ENCODE measurements at places on chromosomes 12 and 14. TPM values are rescaled to one million over a fixed set of nuclear protein-coding genes. Genes with fewer than 3 reads are reported as not detected.
A peak's percentile ranks its signal among the peaks of the same experiment; 100 is the strongest.

- no peak overlapping the region for H3K27ac ChIP-seq
- no peak overlapping the region for H3K4me3 ChIP-seq
- no peaks in the 10 kb centered on the region for H3K36me3 ChIP-seq
- peaks cover 7% of the 10 kb centered on the region for H3K27me3 ChIP-seq
- no peak for DNase-seq
Observed at GRCh38 chr14:61262082-61262481, 19.1 kb downstream of the TMEM30B start.

DNA sequence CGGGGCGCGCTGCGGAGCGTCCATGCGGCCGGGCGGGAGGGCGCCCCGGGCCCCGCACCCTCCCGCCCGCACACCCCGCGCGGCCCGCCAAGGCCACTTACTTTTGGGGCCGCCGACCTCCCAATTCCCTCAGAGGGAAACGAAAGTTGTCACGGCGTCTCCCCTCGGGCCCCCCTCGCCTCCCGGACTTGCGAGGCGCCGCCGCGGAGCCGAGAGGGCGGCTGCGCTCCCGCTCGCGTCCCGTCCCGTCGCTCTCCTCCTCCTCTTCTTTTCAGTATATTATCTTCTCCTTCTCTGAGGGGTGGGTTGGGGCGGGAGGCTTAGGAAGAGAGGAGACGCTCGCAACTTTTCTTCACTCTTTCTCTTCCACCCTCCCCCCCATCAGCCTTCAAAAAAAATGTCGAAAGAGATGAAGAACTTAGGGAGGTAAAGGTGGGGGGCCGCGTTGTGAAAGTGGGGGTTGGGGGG, 613 bp downstream of the DUSP16 start:
- H3K27ac ChIP-seq = peak overlapping the region; percentile 97
- no peaks in the 10 kb centered on the region for H3K27me3 ChIP-seq
- no peaks in the 10 kb centered on the region for H3K36me3 ChIP-seq
- H3K4me3 ChIP-seq = peak overlapping the region; percentile 91

GRCh38 chr14:96959992-96960391, 162.8 kb downstream of the VRK1 start:
- H3K36me3 ChIP-seq = no peaks in the 10 kb centered on the region
- H3K4me3 ChIP-seq = no peak overlapping the region
- no peak for DNase-seq
- no peaks in the 10 kb centered on the region for H3K4me1 ChIP-seq
- no peaks in the 10 kb centered on the region for H3K27me3 ChIP-seq

GRCh38 chr14:79584679-79585078, 626.6 kb downstream of the DIO2 start:
- no peaks in the 10 kb centered on the region for H3K27me3 ChIP-seq
- peak overlapping the region; percentile 92 for H3K27ac ChIP-seq
- H3K4me1 ChIP-seq = peaks cover 46% of the 10 kb centered on the region
- DNase-seq = peak; percentile 97
- H3K4me3 ChIP-seq = peak overlapping the region; percentile 1
- no peaks in the 10 kb centered on the region for H3K36me3 ChIP-seq

DNA sequence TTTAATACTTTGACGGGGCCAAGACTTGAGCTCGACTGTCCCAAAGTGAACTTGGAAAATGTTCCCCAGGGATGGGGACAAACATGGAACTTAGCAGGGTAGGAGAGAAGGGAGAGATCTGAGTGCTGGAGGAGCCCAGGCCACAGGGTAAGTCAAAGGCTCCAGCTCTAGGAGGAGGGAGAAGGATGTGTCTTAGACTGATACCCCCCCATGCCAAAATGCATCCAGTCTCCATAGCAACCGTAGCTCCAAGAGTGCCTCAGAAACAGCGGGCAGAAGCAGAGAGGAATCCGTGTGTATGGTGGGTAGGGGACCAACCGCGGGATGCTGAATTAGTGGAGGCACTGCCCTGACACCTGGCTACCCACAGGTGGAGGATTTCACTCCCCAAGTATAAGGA, 845 bp upstream of the AGAP2 start:
- H3K27me3 ChIP-seq = peaks cover 64% of the 10 kb centered on the region
- H3K4me1 ChIP-seq = peaks cover 11% of the 10 kb centered on the region
- H3K4me3 ChIP-seq = no peak overlapping the region
- no peaks in the 10 kb centered on the region for H3K36me3 ChIP-seq
- H3K27ac ChIP-seq = no peak overlapping the region

PSMA3 gene
- 232 TPM for total RNA-seq

DPPA3 gene
- not detected for total RNA-seq

OR6C1 gene
- total RNA-seq = not detected

All from astrocyte (in vitro differentiated cells and primary cell).